Cardiac muscle cell (in vitro differentiated cells and primary cell): ENCODE measurements at places on chromosomes 13 and 19.

DNA sequence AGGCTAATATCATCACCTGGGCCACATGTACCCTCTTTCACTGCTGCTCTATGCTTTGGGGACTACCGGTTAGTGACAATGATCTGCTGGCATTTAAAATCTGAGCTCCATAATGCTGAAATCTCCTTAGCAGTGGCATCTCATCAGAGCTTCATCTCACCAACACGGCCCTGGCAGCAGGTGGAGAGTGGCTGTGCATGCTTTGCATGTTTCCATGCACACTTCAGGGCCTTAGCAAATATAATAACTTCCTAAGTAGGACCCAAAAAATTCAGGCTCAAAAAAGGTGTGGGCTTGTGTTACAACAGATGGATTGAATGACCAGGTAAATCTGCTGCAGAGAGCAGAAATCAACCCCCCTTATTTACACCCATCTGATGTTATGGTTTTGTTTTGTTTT lies 55.2 kb downstream of the ALOX5AP start:
- no peak for DNase-seq

- DNase-seq, result no peak
Measured at GRCh38 chr13:57030671-57031070, 110.0 kb upstream of the PRR20A start.

DNA sequence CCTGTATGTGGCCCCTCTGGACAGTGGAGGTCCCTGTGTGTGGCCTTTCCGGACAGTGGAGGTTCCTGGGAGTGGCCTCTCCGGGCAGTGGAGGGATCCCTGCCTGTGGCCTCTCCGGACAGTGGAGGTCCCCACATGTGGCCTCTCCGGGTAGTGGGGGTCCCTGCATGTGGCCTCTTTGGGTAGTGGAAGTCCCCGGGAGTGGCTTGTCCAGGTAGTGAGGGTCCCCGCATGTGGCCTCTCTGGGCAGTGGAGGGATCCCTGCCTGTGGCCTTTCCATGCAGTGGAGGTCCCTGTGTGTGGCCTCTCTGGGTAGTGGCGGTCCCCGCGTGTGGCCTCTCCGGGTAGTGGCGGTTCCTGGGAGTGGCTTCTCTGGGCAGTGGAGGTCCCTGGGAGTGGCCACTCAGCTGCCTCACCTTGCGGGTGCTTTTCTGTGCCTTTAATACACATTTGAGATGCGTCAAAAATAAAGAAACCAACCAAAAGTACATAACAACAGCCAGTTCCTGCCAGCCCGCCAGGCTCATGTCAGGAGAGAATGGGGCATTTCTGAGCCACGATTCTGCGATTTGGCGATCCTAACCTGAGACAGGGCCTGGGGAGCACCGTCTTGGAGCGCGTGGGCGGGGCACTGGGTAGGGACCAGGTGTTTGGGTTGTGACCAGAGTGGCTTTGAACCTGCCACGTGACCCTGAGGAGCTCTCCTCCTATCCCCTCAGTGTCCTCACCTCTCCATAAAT lies 194.7 kb downstream of the ZNF536 start:
- no peak for DNase-seq

GRCh38 chr13:52862358-52863206 lies 14.1 kb upstream of the PCDH8 start:
- DNase-seq, result peak; percentile 42

DNA sequence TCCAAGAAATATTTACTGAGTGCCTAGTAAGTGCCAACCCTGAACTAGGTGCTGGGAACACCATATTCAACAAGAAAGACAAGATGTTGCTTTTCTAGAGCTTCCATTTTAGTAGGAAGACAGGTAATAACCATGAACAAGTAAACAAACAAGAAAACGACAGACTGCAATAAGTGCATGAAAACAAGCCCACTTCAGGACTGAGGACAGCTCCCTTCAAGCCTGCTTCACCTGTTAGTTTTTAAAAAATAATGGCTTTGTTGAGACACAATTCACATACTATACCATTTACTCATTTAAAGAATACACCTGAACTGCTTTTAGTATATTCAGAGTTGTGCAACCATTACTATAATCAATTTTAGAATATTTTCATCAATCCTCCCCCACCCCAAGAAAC lies 30.4 kb downstream of the CYP4F22 start:
- no peak for DNase-seq

DNA sequence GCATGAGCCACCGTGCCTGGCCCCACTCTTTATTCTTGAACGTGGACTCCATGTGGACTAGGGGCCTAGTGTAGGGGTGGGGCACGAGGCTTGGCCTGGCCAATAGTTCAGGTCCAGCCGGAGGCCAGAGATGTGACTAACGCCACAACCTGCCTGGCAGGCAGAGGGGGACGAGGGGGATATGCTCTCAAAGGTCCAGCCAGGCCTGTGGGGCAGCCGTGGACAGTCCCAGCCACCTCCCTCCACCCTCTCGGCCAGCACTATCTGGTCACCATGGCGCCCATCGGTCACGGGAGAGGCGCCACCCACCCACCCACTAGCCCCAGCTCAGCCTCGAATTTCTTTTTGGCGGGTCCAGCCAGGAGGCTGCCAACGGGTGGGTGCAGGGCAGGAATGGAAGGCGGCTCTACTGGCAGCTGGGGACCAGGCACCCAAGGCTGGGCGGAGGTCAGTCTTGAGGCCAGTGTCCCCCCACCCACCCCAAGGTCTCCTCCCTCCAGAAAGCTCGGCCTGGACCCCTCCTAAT lies 2.2 kb upstream of the CERS1 start:
- no peak for DNase-seq

GRCh38 chr19:53927739-53928138 lies 18.7 kb downstream of the CACNG7 start:
- peak; percentile 91 for DNase-seq

DNA sequence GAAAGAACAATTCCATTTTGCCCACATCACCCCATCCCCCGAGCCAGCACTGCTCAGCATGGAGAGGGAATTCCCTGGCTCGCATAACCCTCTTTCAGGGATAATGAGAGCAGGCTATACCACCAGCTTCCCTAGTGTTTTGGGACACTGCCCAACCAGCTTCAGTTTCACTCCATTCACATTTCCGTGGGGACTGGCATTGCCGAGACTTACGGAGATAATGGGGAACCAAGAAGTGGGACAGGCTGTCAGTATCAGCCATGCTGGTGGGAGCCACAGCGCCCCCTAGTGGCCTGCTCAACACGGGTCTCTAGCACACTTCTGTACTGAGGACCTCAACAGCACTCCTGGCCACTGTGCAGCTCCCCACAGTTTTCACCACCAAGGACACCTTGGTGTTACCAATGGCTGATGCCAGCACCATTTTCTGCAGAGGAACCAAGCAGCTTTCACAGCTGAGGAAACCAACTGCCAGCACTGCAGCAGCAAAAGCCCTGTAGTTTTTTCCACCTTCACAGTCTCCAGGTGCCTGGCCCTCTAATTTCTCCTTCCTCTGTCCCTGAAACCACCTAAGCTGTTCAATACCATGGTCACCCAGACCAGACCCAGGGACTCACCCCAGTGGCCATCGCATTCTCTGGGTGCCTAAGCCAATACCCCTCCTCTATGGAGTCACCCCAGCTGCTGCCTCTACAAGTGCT lies 23.7 kb downstream of the SLC6A16 start:
- peak; percentile 79 for DNase-seq

- DNase-seq, result no peak
Measured at GRCh38 chr13:64248371-64249065, 2832.9 kb upstream of the PCDH20 start.

DNA sequence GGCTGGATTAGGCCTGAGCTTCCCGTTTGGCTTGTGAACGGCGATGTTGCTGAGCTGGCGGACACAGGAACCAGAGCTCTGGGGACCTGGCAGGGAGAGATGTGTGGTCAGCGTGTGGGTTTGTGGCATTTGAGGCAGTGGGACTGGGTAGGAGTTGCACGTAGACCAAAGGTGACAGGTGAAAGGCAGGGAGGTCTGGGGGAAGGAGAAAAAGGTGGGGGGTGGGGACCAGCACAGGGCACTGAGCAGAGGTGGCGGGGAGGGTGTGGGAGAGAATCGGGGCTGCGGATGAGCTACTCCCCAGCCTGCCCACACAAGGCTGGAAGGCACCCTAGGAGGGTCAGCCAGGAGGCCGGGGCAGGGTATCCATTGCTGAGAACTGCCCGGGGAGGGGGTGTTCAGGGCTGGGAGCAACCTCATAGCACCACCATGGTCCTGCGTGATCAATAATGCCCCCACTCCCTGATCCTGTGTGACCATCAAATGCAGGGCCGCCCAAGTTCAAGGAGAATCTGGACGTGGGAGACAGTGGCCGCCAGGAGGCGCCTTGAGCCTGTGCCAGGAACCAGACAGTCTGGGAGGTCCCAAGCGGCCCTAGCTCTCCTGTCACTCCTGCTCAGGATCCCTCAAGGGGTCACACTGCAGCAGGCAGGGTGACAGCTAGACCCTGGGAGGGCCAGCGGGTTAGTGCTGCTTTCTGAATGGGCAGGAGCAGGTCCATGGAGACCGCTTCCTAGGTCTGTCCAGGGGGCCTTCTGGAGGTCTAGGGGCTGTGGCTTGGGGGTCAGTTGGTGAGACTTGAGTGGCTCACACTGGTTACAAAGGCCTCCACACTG lies 12.8 kb upstream of the SELENOW start:
- DNase-seq, result peak; percentile 72

DNA sequence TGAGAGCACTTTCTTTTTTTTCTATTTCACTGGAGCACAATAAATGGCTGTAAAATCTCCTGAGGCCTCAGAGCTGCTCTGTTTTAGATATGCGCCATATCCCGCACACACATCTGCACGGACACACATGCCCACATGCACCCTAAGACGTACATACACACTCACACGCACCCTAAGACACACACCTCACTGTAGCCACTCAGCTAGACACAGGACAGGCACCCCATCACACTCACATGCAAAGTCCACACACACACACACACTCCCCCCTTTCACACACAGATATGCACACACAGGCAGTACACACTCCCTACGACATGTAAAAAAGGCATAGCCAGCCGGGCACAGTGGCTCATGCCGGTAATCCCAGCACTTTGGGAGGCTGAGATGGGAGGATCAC lies 8.8 kb downstream of the ELOF1 start:
- no peak for DNase-seq
